Left renal cortex interstitium (tissue), 4 donors: ENCODE measurements at places on chromosomes 11 and 22.

DNA sequence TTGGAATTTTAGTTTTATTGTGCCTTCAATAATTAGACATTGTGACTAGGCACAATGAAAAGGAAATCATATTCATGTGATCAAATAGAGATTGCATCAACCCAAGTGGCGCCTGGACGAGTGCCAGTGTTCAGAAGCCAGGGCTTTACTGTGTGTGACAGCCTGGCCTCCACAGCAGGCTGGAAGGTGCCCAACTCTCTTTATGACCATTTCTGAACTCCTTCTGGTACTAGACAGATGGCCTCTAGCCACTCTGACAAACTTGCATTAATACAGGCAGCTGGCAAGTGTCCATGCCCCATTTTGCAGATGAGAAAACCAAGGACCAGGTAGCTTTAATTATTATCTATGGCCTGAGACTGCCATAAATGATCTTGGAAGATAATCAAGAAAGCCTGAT lies 8.3 kb upstream of the POU2AF1 start:
- DNase-seq = no peak

GRCh38 chr11:66007201-66007634 lies 4.6 kb upstream of the CST6 start:
- DNase-seq = no peak

- no peak for DNase-seq
Observed at GRCh38 chr22:27795053-27795452, 6.5 kb downstream of the MN1 start.

DNA sequence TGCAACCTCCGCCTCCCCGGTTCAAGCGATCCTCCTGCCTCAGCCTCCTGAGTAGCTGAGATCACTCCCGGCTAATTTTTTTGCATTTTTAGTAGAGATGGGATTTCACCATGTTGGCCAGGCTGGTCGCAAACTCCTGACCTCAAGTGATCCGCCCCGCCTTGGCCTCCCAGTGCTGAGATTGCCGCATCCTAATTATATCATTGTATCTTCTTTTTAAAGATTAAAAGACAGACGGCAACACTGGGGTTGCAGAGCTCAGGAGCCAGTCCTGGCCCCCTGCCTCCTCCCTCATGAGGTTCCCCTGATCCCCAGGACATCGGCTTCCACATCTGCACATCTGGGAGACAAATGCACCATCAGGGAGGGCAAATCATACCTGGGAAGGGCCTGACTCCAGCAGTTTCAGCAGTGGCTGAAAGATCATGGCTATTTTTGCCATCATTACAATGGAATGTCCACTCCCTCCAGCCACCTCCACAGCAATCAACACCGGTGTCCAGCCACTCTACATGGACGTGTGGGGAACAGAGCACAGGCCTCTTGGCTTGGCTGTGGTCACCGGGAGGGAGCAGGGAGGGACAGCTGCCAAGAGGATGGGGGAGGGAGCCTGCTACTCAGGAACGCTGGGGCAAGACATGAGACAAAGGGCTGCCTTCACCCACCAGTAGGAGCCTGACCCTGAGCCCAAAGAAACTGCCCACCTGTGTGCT lies 9.2 kb upstream of the CELSR1 start:
- no peak for DNase-seq

DNA sequence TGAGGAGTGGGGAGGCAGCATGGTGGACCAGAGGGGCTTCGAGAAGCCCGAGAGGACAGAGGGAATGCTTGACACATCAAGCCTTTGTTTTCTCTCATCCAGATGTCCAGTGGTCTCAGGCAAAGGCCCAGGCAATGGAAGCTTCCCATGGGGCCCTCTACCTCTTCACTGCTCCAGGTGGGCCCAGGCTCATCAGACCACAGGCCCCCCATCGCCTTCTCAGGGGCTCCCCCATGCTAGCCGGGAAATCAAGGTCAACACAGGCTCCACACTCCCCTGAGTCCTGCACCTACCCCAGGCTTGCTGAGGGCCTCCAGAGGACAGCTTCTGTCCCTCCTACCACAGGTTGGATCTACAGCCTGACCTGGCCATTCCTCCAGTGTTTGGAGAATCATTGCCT lies 157.5 kb downstream of the CHST1 start:
- no peak for DNase-seq

DNA sequence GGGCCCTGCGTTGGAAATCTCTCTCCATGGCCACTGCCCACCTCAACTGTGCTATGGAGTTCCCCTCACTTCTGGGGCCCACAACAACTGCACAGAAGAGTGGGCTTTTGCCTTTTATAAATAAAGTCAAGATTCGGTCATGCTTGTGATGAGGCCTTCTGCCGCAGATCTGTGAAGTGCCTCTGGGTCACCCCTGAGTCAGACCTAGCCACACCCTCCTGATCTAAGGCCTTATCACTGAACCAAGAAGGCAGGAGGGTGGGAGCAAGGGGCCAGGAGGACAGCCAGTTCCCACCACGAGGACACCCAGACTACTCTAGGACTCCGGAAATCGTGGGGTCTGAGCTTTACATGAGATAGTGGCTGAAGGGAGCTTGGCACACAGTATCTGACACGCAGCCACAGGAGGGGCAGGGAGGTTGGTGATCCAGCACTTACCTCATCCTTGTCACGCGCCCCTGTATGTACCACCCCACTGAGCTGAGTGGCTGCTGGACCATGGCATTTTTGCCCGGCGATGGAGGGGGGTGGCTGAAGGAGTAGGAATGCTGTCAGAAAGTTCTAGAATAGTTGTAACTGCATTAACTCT lies 115.7 kb downstream of the ABTB2 start:
- DNase-seq = no peak

DNA sequence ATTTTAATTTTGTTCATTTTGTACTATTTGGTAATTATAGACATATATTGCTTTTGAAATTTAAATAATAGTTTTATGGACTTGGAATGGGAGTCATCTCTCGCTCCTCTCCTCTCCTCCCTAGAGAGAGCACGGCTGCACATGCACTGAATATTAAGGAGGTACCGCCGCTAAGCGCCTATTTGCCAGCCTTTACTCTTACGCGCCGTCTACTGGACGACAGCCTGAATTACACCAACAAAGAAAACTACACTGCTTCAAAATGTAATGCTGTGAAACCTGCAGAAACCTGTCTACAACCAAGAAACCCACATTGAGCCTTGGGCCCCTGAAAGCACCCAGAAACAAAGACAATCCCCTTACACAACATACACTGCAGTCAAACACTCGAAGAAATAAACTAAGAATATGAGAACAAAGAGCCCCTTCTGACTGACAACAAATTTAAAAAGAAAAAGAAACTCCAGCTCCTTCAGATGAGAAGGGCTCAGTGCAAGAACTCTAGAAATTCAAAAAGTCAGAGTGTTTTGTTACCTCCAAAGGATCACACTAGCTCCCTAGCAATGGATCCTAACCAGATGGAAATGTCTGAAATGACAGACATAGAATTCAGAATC lies 737.2 kb downstream of the LRRC4C start:
- no peak for DNase-seq

GRCh38 chr11:16936643-16937042 lies 77.6 kb downstream of the PLEKHA7 start:
- no peak for DNase-seq

DNA sequence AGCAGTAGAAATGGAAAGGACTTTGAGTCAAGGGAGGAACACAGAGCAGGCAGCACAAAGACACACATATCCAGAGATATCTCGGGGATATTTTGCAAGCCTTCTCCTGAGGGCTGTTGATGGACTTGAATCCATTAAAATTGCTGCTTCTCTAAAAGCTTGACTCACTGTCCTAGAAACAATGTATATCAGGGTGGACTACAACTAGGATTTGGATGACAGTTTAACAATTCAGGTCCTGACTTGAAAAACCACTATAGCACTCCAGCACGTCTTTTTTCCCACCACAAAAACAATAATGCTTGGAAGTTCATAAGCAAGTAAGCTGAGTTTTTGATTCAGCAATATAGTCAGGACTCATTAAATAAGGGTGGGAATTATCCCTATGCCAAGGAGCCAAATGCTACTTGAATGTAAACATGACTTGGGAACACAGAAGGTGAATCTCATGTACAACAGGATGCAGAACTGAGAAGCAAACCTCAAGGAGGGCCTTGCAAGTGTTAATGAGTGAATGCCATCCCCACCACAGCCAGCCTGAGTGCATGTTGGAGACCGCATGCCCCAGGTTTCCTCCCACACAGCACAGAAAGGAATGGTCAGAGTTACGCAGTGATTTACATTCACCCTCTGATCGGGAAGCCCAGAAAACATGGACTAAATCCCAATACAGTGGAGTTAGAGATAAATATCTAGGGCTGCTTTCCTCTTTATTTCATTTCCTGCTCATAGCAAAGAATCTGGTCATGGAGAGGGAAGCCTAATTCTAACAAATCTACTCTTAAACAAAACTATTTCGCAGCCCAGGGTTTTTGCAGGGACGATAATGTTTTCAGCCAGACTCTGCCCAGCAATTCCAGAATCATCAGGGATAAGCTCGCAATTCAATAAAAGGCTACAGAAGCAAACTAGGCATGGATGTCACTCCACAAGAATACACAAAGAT lies 98.4 kb upstream of the OR9G4 start:
- no peak for DNase-seq

- DNase-seq = no peak
Observed at GRCh38 chr11:71154261-71154805, 98.0 kb downstream of the SHANK2 start.

DNA sequence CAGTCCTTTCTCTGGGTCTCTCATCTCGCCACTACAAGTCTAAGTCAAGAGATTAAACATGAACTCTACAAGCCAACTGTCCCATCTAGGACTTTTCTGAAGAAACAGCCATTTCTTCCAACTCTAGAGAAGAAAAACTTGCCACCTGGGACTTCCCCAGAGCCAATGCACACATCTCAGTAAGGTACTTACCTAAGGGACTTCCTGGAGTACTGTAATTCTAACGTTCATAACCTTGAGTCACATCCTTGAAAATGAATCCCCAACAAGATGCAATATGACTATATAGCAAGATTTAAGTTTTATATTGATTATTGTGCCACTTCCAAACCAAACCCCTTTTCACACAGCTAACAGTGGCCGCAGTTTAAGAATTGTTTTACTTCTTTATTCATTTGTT lies 11.9 kb upstream of the ISX start:
- no peak for DNase-seq

GRCh38 chr22:27476318-27476717 lies 325.2 kb downstream of the MN1 start:
- DNase-seq = no peak

DNA sequence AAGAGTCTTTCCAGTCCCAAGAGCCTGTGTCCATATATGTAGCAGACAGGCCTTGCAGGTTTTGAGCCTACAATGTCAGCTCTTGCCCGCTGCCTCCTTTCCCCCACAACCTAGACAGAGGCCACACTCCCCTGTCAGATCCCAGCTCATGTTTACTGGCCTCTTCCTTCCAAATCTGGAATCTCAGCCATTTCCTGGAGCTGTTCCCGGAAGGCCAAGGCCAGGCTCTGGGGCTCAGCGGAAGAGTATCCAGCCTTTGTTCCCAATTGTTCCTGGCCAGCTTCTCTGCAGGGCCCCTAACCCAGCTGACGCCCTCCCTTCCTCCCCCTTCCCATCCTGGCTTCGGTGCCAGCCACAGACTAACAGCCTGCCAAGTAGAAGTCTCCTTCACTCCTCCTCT lies 1.0 kb upstream of the ROBO4 start:
- DNase-seq = no peak

GRCh38 chr22:46229701-46230100 lies 20.4 kb downstream of the CDPF1 start:
- DNase-seq = no peak

- DNase-seq = no peak
Observed at GRCh38 chr22:46613606-46614021, 6.6 kb upstream of the GRAMD4 start.

- no peak for DNase-seq
Observed at GRCh38 chr11:12187399-12187798, 77.0 kb downstream of the MICAL2 start.

GRCh38 chr11:134506046-134506445 lies 94.0 kb upstream of the B3GAT1 start:
- no peak for DNase-seq

- DNase-seq = no peak
Observed at GRCh38 chr22:47190276-47190956, 428.0 kb downstream of the TBC1D22A start.

GRCh38 chr11:47415949-47416472 lies 7.6 kb downstream of the SLC39A13 start:
- DNase-seq = no peak

GRCh38 chr11:108726077-108726800 lies 61.4 kb downstream of the DDX10 start:
- no peak for DNase-seq

DNA sequence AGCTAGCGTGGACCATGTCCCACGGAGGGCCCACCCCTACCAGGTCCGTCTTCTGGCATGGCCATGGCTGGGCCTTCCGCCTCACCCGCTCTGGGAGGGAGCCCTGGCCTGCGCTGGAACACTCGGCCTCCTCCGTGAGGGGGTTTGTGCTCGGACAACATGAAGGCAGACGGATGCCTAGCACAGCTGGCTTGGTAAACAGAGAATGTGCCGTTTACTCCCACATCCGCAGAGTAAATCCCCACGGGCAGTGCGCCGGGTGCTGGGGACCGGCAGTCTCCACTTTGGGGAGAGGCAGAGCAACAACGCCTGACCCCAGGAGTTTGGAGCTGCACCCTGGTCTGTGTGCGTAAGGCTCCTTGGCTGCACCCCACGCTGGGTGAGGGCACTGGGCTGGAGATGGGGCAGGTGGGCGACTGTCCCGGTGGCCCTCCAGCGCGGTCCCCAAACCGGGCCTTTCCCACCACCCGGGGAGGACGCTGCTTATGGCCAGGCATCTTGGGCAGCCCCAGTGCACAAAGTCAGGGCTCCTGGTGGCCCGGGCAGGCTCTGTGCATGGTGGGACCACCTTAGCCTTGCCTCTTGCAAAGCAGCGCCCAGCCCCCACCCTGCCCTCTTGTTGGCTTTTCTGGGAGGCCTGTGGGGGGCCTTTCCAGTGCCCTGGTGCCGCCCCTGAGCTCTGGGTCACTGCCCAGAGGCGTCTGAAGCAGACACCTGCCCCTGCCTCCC lies 30.7 kb upstream of the MUC5AC start:
- DNase-seq = no peak

- DNase-seq = no peak
Observed at GRCh38 chr11:61392981-61393595, 701 bp downstream of the TMEM216 start.

- no peak for DNase-seq
Observed at GRCh38 chr22:24011735-24012068, 598 bp downstream of the CABIN1 start.
